Uterus (tissue), 4 donors: ENCODE measurements at places on chromosomes 1 and 21. TPM values are rescaled to one million over a fixed set of nuclear protein-coding genes. Genes with fewer than 3 reads are reported as not detected.

The MMEL1 gene
- total RNA-seq: 2.6 TPM

- H3K4me3 ChIP-seq: no peak overlapping the region
- no peaks in the 10 kb centered on the region for H3K27me3 ChIP-seq
These were observed 51.1 kb downstream of the SKI start for GRCh38 chr1:2279210-2279639.

The SLC2A5 gene
- total RNA-seq: 1.1 TPM

The AUNIP gene
- total RNA-seq: not detected

DNA sequence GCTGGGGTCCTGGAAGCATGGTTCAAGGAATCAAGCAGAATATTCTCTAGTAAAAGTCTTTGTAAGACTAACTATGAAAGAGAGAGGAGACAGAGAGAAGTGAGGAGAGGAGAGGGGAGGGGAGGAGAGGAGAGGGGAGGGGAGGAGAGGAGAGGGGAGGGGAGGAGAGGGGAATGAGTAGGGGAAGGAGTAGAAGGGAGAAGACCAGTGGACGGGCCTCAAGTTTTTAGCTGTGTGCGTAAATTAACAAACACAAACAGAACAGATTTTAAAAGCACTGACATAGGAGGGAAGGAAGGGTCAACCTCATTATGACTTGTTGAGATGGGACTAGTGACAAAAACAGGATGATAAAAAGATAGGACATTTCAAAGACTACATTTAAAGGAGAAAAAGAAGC is 62.8 kb downstream of the ST3GAL3 start:
- DNase-seq: no peak
- H3K4me3 ChIP-seq: no peak overlapping the region
- no peaks in the 10 kb centered on the region for H3K27me3 ChIP-seq
- no peaks in the 10 kb centered on the region for H3K4me1 ChIP-seq
- H3K27ac ChIP-seq: no peak overlapping the region

GRCh38 chr21:44653656-44654575 is 543 bp downstream of the KRTAP12-4 start:
- no peaks in the 10 kb centered on the region for H3K27me3 ChIP-seq
- no peak for DNase-seq
- no peaks in the 10 kb centered on the region for H3K36me3 ChIP-seq
- no peaks in the 10 kb centered on the region for H3K4me1 ChIP-seq

GRCh38 chr1:190429932-190430331 is 47.7 kb downstream of the BRINP3 start:
- H3K36me3 ChIP-seq: no peaks in the 10 kb centered on the region
- DNase-seq: no peak
- no peak overlapping the region for H3K27ac ChIP-seq
- H3K4me3 ChIP-seq: no peak overlapping the region
- H3K27me3 ChIP-seq: no peaks in the 10 kb centered on the region

DNA sequence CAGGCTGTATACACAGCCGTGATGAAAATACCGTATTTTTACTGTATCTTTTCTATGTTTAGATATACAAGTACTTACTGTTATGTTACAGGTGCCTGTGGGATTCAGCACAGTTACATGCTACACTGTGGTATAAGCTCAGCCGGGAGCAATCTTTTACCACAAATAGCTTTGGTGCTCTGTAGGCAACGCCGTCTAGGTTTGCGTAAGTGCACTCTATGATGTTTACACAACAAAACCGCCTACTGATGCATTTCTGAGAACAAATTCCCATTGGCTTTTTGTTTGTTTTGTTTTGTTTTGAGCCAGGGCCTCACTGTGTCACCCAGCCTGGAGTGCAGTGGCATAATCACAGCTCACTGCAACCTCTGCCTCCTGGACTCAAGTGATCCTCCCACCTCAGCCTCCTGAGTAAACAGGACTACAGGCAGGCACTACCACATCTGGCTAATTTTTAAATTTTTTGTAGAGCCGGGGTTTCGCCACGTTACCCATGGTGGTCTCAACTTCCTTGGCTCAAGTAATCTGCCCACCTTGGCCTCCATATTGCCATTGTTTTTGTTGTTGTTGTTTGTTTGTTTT is 81.0 kb downstream of the SCCPDH start:
- H3K27ac ChIP-seq: no peak overlapping the region
- H3K4me1 ChIP-seq: no peaks in the 10 kb centered on the region
- H3K27me3 ChIP-seq: no peaks in the 10 kb centered on the region

- no peak overlapping the region for H3K4me3 ChIP-seq
- no peak for DNase-seq
- H3K36me3 ChIP-seq: no peaks in the 10 kb centered on the region
- no peaks in the 10 kb centered on the region for H3K4me1 ChIP-seq
- H3K27me3 ChIP-seq: no peaks in the 10 kb centered on the region
These were observed 227.2 kb upstream of the ST6GALNAC5 start for GRCh38 chr1:76640092-76640491.

DNA sequence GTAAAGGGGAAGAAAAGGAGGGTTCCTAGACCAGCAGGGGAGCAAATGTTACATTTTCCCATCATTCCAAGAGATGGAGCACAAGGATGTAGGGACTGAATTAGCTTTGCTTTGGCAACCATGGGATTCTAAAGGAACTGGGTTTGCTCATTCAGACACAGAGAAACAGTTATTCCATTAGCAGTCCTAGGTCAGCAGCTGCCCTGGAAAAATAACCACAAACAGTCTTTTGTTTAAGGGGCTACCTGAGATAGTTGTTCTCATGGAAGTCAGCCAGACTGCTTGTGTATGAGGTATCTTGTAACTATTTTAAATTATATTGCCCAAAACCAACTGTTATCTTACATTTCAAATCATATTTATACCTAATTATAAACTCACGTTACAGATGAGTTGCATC is 58.4 kb upstream of the VCAM1 start:
- no peaks in the 10 kb centered on the region for H3K4me1 ChIP-seq
- no peaks in the 10 kb centered on the region for H3K36me3 ChIP-seq
- no peak overlapping the region for H3K27ac ChIP-seq
- H3K27me3 ChIP-seq: no peaks in the 10 kb centered on the region
